ENCODE measurements at places on chromosomes 5 and 9. TPM values are rescaled to one million over a fixed set of nuclear protein-coding genes. Genes with fewer than 3 reads are reported as not detected.

DNA sequence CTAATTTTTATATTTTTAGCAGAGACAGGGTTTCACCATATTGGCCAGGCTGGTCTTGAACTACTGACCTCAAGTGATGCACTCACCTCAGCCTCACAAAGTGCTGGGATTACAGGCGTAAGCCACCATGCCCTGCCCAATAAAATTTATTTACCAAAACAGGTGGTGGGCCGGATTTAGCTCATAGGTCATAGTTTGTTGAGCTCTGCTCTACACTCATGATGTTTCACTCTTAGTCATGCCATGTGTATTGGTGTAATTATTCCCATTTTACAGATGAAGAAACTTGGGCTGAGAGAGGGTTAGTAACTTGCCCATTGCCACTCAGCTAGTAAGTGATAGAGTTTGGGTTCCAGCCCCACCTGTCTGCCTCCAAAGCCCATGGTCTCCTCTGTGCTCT lies 93.1 kb upstream of the WWC1 start:
- H3K4me3 ChIP-seq, result no peak overlapping the region
- no peak overlapping the region for H3K27ac ChIP-seq
- H3K4me1 ChIP-seq, result no peaks in the 10 kb centered on the region
- H3K36me3 ChIP-seq, result no peaks in the 10 kb centered on the region

DNA sequence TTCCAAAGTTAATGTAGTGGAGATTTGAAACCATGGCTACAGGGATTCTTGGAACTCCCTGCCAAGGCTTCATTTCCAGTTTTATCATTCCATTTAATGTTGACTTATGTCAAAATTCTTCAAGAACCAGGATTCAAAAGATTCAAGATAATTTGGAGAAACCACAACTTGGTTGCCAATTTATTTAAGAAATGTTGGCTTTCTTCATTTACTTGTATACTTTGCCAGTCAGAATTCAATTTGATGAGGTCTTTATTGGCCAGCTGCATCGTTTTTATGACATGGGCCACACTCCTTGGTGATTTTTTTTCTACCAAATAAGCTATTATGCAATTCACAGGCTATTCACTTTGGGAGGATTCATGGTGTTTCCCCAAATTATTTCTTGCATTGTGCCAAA lies 53.1 kb upstream of the RASEF start:
- no peaks in the 10 kb centered on the region for H3K27me3 ChIP-seq
- H3K27ac ChIP-seq, result no peak overlapping the region
- H3K4me3 ChIP-seq, result no peak overlapping the region
- H3K36me3 ChIP-seq, result no peaks in the 10 kb centered on the region

GRCh38 chr9:112020680-112021596 lies 124.3 kb downstream of the UGCG start:
- no peaks in the 10 kb centered on the region for H3K36me3 ChIP-seq
- no peak overlapping the region for H3K27ac ChIP-seq
- no peaks in the 10 kb centered on the region for H3K27me3 ChIP-seq
- H3K4me1 ChIP-seq, result no peaks in the 10 kb centered on the region

- DNase-seq, result no peak
- H3K27ac ChIP-seq, result no peak overlapping the region
- no peaks in the 10 kb centered on the region for H3K27me3 ChIP-seq
- H3K4me3 ChIP-seq, result no peak overlapping the region
Measured at GRCh38 chr5:173643964-173644363, 27.5 kb upstream of the BOD1 start.

DNA sequence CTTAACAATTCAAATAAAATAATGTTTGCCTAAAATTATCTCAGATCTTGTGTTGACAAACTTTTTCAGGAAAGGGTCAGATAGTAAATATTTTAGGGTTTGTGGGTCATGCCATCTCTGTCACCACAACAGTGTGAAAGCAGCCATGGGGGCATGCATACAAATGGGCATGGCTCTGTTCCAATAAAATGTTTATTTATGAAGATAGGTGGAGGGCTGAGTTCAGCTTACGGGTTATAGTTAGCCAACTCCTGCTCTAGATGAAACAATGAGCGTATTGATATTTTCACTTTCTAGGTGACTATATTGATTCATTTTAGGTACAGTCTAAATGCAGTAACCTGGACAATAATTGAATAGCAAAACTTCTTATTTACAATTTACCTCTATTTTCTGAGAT lies 533.8 kb upstream of the CLINT1 start:
- H3K27ac ChIP-seq, result no peak overlapping the region
- H3K4me1 ChIP-seq, result no peaks in the 10 kb centered on the region
- H3K36me3 ChIP-seq, result no peaks in the 10 kb centered on the region
- no peaks in the 10 kb centered on the region for H3K27me3 ChIP-seq

GRCh38 chr5:112210430-112211005 lies 208.6 kb downstream of the EPB41L4A start:
- peaks cover 3% of the 10 kb centered on the region for H3K27me3 ChIP-seq
- DNase-seq, result no peak
- H3K27ac ChIP-seq, result no peak overlapping the region
- H3K4me3 ChIP-seq, result no peak overlapping the region

DNA sequence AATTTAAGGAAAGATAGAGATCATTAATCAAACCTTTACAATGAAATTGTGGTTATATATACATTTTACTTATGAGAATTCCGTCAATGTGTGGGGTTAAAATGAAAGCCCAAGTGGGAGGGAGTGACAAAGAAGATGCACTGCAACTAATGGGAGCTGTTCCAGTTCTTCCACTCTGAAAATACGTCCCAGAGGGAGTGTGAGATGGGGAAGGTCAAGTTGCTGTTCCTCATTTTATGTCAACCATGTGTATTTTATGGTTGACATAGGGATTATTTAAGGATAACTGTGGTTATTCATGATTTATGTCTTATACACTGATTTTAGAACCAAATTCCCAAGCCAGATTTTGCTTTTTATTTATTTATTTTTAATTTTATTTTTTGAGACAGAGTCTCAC lies 14.2 kb upstream of the RGS3 start:
- no peak overlapping the region for H3K4me3 ChIP-seq
- H3K4me1 ChIP-seq, result no peaks in the 10 kb centered on the region
- no peak for DNase-seq
- no peaks in the 10 kb centered on the region for H3K27me3 ChIP-seq
- no peaks in the 10 kb centered on the region for H3K36me3 ChIP-seq

DNA sequence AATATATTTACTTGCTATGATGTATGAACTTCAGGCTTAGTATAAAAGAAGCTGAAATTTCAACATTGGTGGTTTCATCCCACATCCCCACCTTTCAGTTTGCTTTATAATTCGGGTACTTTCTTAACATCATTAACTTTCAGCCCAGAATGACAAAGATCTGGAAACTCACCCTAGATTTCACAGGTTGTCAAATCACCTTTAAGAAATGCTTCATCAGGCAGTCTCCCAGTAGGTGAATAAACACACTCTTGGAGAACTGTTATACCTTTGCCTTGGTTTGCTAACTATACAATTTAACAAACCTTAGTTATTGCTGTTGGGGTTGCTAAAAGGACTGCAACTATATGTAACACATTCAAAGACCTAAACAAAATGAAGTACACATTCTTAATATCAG lies 54.4 kb downstream of the MLANA start:
- H3K4me1 ChIP-seq, result peaks cover 9% of the 10 kb centered on the region
- no peak overlapping the region for H3K27ac ChIP-seq
- H3K4me3 ChIP-seq, result no peak overlapping the region
- H3K36me3 ChIP-seq, result no peaks in the 10 kb centered on the region
- H3K27me3 ChIP-seq, result no peaks in the 10 kb centered on the region

GRCh38 chr5:58457050-58457449 lies 2.8 kb downstream of the PLK2 start:
- H3K4me1 ChIP-seq, result peaks cover 11% of the 10 kb centered on the region
- no peak overlapping the region for H3K4me3 ChIP-seq
- H3K27me3 ChIP-seq, result no peaks in the 10 kb centered on the region
- H3K27ac ChIP-seq, result no peak overlapping the region
- no peaks in the 10 kb centered on the region for H3K36me3 ChIP-seq

- no peak for DNase-seq
- no peaks in the 10 kb centered on the region for H3K27me3 ChIP-seq
- H3K4me1 ChIP-seq, result no peaks in the 10 kb centered on the region
- H3K4me3 ChIP-seq, result no peak overlapping the region
- no peak overlapping the region for H3K27ac ChIP-seq
Measured at GRCh38 chr5:39992617-39993202, 567.9 kb upstream of the DAB2 start.

The BNIP1 gene
- total RNA-seq, result 26.5 TPM

The PKD2L2 gene
- not detected for total RNA-seq

The GNA14 gene
- total RNA-seq, result not detected

The CPLANE1 gene
- 9.3 TPM for total RNA-seq

All from CD8-positive, alpha-beta memory T cell (primary cell).